SK-MEL-5 (cell line): ENCODE measurements at places on chromosomes 3 and 15. TPM values are rescaled to one million over a fixed set of nuclear protein-coding genes. Genes with fewer than 3 reads are reported as not detected.

GRCh38 chr3:51751287-51751686 is 27.8 kb downstream of the IQCF6 start:
- DNase-seq: no peak

- peak; percentile 89 for DNase-seq
These were observed at the start of gene PTPRG for GRCh38 chr3:61561374-61562041. Gene PTPRG, plus strand, starts transcription at chr3:61561571. Its CDS starts 717 bp downstream, at chr3:61562288.

Gene ADAMTSL3
- 0.05 and 0.08 TPM in 2 replicates for total RNA-seq

Gene PLA2G4F
- not detected in 2 replicates for total RNA-seq

DNA sequence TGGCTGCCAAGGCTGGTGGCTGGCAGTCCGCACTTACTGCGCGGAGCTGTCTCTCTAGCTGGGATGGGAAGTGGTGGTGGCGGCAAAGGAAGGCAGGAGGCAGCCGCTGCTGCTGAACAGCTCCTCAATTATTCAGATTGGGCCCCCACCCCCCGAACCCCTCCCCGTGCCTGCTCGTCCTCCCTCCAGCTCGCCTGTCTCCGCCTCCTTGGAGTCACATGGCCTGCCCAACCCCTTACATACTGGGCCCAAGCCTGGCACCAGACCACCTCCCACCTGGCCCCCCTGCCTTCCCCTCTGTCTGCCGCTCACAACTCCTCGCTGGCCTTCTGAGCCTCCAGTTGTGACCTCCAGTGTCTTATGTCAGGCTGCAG is at the start of gene SLC7A14:
TSS of gene SLC7A14 (minus strand) at position 139 of the 374 bp plus-strand sequence. CDS start 59,139 bp downstream, outside the sequence.
- DNase-seq: no peak

Gene ADCY5
- total RNA-seq: 1.0 and 1.2 TPM in 2 replicates

DNA sequence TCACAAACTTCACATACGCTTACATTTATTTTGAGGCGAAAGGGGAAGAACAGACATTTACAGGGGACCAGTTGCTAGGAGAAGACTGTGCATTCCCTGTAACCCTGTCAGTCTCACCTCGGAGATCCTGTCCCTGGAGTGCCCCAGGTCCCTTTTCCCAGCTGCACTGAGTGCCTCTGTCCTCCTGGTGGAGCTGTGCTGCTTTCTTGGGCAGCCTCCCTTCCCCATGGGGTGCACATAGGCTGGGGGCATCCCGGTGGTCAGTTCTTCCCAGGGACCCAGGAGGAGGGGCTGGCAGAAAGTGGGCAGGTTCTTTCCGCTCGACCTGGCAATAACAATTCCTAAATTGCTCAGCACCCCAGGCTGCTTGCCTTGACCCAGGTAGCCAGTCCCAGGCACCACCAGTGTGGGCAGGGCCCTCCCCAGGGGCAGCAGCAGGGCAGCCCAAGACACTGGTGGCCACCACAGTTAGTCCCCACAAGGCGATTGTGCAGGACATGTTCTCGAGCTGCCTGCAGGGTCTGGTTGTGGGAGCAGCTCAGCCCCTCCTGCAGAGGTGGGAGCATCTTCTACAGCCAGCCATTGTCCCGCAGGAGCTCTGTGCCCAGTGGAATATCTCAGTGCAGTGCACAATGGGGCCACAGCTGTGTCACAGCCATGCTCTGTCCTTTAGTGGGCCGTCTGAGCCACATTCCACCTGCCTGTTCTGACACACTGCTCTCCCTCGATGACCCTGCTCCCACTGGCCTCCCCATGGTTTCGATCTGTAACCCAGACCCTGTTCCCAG is 36.3 kb downstream of the APBA2 start:
- peak; percentile 6 for DNase-seq

- DNase-seq: no peak
These were observed 564.1 kb downstream of the GBE1 start for GRCh38 chr3:81197386-81197785.

DNA sequence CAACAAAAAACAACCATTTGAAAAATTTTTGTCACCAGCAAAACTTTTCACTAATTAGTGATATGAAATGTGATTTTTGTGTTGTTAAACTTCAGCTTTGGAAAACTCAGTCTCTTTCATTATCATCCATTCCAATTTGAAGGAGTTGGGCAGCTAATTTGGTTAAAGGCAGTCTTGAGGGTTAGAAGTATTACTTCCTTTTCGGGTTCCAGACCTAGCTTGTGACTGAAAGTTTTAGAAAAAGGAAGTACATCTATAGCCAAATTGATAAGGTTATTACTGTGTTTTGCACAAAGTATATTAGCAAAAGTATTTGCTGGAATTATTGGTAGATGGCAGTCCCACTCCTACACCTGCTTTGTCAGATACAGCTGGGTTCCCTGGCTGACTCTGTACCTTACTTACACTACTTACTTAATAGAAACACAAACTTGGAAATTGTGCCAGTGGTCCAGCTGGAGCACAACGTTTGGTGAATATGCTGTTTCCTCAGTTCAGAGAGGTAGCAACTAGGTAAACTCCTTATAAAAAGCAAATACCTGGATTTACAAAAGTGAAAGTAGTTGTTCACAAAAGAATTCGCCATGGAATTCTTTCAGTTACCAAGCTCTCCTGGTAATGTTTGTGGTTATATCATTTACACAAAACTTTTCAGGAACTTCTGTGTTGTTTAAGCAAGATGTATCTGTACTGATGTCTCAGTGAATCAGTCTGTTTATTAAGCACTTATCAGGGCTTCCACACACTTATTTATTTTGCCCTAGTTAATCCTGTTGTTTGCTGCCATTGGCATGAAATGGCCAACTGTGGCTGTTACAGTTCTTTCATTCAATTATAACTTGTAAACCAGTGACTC is 31.6 kb downstream of the TIPARP start:
- no peak for DNase-seq

- DNase-seq: no peak
These were observed 315.5 kb downstream of the ZPLD1 start for GRCh38 chr3:102750322-102750721.

- no peak for DNase-seq
These were observed 13.4 kb downstream of the SCAMP5 start for GRCh38 chr15:75008629-75009326.

GRCh38 chr3:58526515-58526957 is 10.5 kb downstream of the ACOX2 start:
- DNase-seq: peak; percentile 79

DNA sequence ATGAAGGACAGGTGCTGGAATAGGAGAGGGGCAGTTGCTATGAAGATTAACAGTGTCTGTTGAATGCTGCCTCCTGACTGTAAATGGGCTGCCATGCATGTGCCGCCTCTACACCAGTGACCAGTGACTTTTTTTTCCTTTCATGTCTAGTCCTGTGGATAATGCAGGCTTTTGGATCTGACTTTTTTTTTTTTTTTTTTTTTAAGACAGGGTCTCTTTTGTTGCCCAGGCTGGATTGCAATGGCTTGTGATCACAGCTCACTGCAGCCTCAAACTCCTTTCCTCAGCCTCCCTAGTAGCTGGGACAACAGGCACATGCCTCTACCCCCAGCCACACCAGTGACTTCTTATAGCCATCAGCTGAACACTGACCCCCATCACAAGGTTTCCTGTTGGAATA is 41.2 kb upstream of the AGBL1 start:
- peak; percentile 67 for DNase-seq

DNA sequence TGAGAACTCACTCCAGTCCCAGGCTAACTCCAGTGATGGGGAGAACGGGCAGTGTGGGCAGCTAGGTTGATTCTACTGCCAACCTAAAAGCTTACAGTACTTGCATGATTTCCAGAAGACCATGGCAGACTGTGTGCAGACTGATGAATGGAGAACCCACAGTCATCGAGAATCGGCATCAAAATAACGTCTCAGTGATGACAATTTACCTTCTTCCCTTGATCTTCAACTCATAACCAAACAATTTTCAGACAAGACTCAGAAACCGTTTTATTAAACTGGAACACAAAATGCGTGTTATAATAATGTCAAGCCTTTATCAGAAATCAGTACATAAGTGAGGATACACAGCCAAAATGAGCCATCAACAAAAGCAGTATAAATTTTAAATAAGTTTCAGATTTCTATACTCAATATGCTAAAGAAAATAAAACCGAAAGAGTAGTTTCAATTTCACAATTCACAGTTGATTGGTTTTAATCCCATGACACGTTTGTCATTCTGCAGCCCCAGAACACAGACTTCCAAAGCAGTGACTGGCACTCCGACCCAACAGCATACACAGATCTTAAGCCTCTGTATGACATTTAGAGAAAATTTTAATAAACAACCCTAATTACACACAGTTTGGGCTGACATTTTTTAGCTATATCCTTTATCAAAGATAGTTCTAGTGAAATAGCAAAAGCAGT is 54.5 kb downstream of the ZMAT3 start:
- DNase-seq: no peak
